ENCODE measurements at places on chromosomes 2 and 18. TPM values are rescaled to one million over a fixed set of nuclear protein-coding genes. Genes with fewer than 3 reads are reported as not detected.

HOXD10 gene
- total RNA-seq, result not detected

PAX8 gene
- 5.4 TPM for total RNA-seq

SULT6B1 gene
- total RNA-seq, result not detected

HDAC4 gene
- 4.6 TPM for total RNA-seq

DYNAP gene
- not detected for total RNA-seq

FBXO48 gene
- 0.98 TPM for total RNA-seq

ADCYAP1 gene
- total RNA-seq, result 0.10 TPM

ARPC2 gene
- 648 TPM for total RNA-seq

ANKRD29 gene
- 1.8 TPM for total RNA-seq

CHRNG gene
- not detected for total RNA-seq

RTP5 gene
- total RNA-seq, result not detected

COL3A1 gene
- total RNA-seq, result 33.6 TPM

CAPN13 gene
- total RNA-seq, result not detected

EIPR1 gene
- total RNA-seq, result 46.7 TPM

CXCR4 gene
- total RNA-seq, result not detected

WDR75 gene
- 62.5 TPM for total RNA-seq

UGT1A10 gene
- total RNA-seq, result not detected

CYP27A1 gene
- 20.5 TPM for total RNA-seq

KCNIP3 gene
- total RNA-seq, result 4.1 TPM

SP3 gene
- total RNA-seq, result 93.2 TPM

TLX2 gene
- 4.2 TPM for total RNA-seq

SERPINB4 gene
- not detected for total RNA-seq
